GM13976 (cell line): ENCODE measurements at places on chromosomes 7 and 10.
A peak's percentile ranks its signal among the peaks of the same experiment; 100 is the strongest.

DNA sequence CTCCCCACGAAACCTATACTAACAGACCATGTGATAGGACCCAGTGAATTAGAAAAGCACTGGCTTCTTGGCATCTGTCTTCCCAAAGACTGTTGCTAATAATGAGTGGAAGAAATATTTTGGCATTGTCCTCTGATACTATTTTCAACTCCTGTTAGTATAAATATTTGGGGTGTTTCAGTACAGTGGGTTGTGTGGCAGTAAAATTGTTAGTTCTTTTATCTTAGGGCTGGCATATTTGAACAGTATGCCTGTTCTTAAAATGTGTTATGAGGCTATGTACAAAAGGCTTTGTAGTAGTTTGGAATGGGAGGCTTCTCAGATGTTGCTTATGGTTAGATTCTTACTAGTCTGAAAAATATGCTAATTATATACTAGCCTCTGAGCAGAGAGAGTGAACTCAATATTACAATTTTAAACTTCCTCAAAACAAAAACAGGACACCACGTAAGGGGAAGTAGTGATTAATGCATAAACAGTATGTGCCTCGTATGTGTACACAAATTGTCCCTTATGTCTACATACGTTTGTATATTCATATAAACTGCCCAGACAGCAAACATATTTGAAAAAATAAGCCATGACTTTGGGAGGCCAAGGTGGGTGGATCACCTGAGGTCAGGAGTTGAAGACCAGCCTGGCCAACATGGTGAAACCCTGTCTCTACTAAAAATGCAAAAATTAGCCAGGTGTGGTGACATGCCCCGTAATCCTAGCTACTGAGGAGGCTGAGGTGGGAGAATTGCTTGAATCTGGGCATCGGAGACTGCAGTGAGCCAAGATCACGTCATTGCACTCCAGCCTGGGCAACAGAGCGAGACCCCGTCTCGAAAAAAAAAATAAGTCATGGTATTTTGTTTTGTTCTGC is 115.4 kb downstream of the ARID5B start:
- DNase-seq, result no peak

- DNase-seq, result no peak
These were observed 42.4 kb downstream of the PDK4 start for GRCh38 chr7:95553939-95554338.

- no peak for DNase-seq
These were observed 50.5 kb upstream of the MRLN start for GRCh38 chr10:59803714-59804113.

DNA sequence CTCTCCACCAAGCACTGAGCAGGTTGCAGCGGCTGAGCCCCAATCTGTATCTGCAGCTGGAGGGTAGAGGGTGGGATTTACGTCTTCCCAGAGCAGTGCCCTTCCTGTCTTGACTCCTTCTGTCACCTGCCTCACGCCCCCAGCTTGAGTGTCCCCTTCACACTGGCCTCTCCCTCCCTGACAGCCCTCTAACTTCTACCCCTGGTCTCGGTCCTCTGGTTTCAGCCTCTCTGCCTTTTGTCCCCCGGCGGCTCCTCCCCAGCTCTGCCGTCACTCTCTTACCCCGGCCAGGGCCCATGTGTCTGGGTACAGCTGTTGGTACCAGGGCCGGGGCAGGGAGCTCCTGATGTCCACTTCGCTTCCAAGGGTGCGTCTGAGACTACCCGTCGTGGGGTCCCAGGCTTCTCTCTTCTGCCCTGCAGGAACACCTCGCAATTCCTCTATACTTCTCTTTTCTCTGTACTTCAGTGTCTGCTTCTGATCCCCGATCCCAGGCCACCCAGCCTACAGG is 654 bp downstream of the MUC3A start:
- DNase-seq, result peak; percentile 27

GRCh38 chr10:3469639-3470020 is 297.0 kb upstream of the PITRM1 start:
- DNase-seq, result no peak

DNA sequence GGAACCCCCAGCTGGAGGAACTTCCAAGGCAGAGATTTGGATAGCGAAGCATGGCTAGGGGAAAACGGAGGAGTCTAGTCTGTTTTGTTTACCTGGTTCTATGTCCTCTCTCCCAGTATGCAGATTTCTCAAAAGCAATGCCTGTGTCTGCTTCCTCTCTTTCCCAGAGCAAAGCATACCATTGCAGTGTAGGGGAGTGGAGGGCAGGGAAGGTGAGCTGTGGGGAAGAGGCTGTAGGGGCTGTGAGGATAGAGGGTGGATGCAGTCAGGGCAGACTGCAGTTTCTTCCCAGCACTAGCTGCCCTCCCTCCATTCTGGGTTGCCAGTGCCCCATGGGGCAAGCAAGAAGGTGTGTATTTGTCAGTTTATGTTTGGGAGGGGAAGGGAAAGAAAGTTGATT is 16.9 kb upstream of the TSPAN14 start:
- DNase-seq, result no peak

GRCh38 chr10:77080361-77081027 is 557.1 kb downstream of the KCNMA1 start:
- no peak for DNase-seq

DNA sequence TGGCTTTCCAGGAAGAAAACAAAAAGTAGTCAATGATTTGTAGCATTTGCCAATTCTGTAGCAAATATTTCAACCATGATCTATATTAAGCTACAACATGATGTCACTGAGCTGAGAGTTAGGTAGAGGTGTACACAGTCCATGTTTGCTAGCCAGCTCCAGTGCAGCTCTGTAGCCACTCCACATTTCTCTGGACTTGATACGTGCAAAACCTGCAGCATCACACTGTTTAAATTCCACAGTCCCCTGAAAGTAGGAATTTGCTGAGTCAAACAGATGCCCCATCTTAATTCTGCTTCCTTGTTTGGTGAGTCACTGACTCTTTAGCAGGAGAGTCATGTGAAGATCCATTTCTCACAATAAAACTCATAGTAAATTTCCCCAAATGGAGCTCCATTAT is 89.8 kb upstream of the LRRTM3 start:
- no peak for DNase-seq

- DNase-seq, result no peak
These were observed 29.7 kb downstream of the NUP42 start for GRCh38 chr7:23211589-23211988.

- DNase-seq, result no peak
These were observed 39.9 kb downstream of the OGDH start for GRCh38 chr7:44646176-44646920.

DNA sequence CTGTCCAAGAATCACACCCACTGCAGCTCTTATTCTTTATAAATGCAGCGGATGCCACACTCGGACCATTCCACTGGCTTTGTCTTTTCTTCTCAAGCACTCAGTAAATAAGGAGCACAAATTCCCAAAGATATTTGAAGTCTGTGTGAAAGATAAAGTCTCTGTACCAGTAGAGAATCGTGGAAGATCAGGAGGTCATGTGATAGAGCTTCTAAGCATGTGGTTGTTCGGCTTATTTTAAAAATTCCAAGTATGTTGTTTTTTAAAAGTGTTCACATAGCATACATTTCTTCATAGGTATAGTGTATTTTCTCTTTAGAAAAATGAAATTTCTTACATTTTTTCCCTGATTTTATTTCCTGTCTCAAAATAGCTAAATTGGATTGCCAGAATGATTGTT is 75.8 kb downstream of the NOC3L start:
- no peak for DNase-seq

GRCh38 chr7:143043391-143043790 is 8.8 kb upstream of the OR6V1 start:
- DNase-seq, result no peak

DNA sequence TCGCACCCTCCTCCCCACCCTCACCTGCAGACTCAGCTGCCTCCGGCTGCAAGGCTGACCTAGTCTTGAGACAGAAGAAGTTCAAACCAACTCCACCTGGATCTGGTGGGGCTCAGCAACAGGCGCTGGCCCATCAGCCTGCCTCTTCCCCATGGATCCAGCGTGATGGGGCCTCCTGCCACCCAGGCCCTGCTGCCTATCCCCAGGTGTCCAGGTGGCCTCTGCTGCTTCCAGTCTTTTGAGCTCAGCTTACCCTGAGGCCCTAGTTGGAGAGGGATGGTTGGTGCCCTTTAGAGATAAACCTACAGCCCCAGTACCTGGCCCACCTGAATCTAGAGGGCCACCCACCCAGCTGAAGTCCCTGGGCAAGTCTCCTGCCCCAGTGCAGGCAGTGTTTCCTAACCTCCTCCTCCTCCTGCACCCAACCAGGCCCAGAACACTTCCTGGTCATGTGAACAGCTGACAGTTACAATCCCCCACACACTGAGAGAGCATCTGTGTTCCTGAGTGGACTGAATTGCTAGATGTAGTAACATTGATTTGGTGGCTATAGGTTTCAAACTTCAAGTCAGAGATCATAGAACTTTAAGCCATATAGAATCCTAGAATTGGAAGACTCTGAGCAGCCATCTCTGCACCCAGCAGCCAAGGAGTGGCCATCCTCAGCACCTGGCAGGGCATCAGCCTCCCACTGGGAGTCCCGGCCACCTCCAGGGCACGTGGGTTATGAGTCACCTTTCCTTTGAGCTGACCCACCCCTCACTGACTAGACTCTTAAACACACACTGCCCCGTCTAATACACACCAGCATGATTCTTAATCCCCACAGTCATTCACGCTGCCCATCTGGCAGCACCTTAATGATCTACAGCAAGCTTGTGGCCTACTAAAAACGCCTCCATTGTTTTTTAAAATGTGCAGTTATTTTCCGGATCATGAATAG is 51.9 kb downstream of the ALOX5 start:
- peak; percentile 19 for DNase-seq

DNA sequence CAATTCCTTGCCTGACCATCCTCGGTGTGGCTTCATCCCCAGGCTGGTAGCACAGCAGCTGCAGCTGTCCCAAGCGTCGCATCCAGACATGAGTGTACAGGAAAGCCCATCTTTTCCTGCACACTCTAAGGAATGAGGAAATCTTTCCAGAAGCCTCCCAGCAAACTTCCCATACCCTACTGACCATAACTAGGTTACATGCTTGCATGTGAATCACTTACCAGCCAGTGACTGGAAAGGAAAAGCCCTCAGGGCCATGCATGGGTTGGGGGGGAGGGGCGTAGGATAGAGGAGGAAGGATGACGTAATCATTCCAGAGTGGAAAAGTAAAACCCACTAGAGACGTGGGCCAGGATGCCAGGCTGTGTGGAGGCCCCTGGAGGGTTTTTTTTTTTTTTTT is 18.9 kb upstream of the ZNF212 start:
- no peak for DNase-seq

DNA sequence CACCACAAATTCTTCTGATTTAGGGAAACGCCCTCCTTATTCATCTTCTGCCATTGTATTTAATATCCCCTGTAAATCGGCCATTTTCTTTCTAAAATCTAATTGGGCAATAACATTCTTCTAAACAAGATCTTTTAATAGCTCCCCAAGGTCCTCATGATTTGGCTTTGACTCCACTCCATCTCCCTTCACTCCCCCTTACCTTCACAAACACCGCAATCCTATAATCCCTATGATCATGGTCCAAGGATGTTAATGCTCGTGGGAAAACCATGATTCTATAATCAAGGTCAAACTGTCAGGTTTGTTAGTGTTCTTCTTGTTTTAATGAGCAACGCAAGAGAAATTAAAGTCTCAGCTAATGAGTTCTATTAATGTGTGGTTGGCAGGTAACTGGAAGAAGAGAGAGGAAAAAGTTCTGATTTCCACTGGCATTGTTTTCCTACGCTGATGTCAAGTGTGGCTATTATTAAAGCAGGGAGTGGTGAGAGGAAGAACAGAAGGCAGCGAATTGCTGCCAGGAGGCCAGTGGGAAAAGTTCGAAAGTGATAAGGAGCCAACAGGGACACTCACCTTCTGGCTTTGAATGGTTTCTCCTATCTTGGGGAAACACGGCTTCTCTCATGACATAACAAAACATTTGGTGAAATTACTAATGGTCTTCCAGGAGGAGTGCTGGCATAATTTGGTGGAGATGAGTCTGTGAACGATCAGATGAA is 28.1 kb downstream of the LRRC72 start:
- no peak for DNase-seq

- no peak for DNase-seq
These were observed 68.9 kb downstream of the MET start for GRCh38 chr7:116740755-116741462.

- no peak for DNase-seq
These were observed 1.6 kb downstream of the DENND11 start for GRCh38 chr7:141700296-141700847.

DNA sequence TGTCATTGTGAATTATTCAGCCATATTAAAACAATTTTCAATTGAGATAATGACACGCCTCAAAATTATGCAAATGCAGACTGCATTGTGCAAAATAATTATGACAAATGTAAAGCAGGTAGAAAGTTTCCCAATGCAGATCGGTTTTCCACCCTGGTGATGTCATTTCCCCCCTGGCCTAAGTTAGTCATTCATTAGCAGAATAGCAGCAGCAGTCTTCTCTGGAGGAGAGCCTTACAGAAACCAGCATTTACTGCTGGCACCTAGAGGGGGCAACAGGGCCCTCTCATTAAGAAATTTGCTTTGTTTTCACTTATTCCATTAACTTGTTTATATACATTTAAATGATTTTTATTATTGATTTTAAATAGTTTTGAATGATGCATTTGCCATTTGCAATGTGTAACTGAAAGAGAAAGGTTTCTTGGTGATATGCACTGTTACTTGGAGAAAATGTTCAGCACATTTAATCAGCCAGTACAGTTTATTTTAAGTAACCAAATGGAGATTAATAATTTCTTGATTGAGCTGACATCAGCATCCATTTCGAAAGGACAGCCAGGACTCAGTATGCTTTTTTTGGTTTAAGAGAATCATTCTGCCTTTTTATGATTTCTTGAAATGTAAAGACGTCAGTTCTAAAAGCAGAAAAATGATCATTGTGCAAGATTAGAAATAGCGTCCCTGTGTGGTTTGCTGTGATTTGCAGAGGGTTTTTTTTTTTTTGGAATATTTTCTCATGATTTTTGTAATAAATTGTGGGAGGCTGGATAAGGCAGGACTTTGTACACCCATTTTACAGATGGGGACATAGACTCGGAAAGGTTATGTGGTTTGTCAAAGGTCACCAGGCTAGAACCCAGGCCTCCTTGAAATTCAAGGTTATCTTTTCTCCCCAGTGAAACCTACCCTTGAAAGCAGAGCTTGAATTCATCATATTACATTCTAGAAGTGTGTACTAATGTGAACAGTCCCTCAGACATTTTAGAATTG is 3.5 kb downstream of the ARID5B start:
- DNase-seq, result peak; percentile 66

GRCh38 chr10:78541481-78542140 is 507.9 kb downstream of the RPS24 start:
- DNase-seq, result no peak

GRCh38 chr7:151393031-151393977 is 16.5 kb downstream of the WDR86 start:
- no peak for DNase-seq

- no peak for DNase-seq
These were observed 14.3 kb downstream of the SEMA3D start for GRCh38 chr7:85172530-85172941.

- no peak for DNase-seq
These were observed 929 bp downstream of the HOXA6 start for GRCh38 chr7:27146491-27147198.

- no peak for DNase-seq
These were observed 625.3 kb downstream of the CNTNAP2 start for GRCh38 chr7:146741911-146742310.
